Activated CD4-positive, alpha-beta T cell treated with anti-CD3 and anti-CD28 coated beads for 4 hours (primary cell): ENCODE measurements at places on chromosomes 11 and 22.
A peak's percentile ranks its signal among the peaks of the same experiment; 100 is the strongest.

DNA sequence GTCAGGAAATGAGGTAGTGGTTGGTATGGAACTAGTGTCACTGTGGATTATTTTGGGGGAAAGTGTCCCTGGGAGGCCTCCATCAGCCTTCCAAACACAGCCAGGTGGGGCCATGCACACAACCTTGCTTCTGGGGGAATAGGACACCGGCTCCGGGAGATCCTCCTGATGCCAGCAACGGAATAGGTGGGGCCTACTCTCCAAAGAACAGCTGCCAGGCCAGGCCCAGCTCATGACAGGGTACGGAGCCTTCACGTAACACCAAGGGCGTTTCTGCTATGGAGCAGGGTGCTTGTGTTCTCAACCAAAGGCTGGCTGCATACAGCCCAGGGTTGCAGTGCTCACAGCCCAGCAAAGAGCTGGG, 30.6 kb upstream of the LINC01488 start:
- DNase-seq = no peak

- DNase-seq = no peak
Observed at GRCh38 chr11:120655589-120655988, 144.0 kb downstream of the GRIK4 start.

- DNase-seq = no peak
Observed at GRCh38 chr11:100080381-100080780, 606.7 kb upstream of the ARHGAP42 start.

- no peak for DNase-seq
Observed at GRCh38 chr22:44884968-44885805, 124.6 kb downstream of the PHF21B start.

DNA sequence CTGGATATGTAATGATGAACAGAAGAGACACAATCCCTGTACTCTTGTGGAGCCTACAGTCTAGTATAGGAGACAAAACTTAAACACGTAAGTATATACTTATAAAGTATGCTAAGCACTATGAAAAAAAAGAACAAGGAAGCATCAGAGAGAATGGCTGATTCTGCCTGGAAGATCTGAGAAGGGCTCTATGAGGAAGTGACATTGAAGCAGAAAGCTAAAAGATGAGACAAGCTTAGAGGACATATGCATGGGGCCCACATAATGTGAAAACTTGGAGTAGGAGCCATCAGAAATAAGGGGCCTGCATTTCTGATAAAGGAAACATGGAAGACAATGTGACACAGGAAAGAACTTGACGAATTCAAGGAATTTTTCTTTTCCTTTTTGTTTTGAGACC, 16.6 kb downstream of the SAA1 start:
- DNase-seq = no peak

DNA sequence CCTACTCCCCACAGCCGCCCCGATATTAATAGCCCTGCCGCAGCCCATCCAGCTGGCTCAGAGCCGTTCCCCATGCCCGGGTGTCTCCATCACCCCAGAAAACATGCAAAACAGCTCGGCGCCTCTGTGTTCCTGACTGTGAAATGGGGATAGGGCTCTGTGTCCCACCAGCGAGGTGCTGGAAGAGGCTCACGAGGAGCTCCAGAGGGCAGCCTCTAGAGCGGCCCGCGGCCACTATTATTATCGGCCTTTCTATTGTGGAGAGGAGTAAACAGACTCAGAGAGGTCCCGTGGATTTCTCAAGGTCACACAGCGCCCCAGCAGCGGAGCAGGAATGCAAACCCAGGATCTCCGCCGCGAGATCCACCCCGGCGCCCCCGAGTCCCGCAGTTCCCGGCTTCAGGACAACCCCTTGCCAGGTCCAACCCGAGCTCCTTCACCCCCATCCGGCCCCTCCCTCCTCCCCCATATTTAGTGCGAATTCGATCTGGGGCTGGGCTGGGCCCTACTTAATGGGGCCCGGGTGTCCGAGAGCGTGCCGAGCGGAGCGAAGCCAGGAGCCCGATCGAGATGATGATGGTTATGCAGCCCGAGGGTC, at the start of gene ACTN3:
Gene ACTN3, plus strand, starts transcription at position 536 of the 598 bp plus-strand sequence. Its CDS starts 35 bp downstream, at position 571.
- DNase-seq = no peak

DNA sequence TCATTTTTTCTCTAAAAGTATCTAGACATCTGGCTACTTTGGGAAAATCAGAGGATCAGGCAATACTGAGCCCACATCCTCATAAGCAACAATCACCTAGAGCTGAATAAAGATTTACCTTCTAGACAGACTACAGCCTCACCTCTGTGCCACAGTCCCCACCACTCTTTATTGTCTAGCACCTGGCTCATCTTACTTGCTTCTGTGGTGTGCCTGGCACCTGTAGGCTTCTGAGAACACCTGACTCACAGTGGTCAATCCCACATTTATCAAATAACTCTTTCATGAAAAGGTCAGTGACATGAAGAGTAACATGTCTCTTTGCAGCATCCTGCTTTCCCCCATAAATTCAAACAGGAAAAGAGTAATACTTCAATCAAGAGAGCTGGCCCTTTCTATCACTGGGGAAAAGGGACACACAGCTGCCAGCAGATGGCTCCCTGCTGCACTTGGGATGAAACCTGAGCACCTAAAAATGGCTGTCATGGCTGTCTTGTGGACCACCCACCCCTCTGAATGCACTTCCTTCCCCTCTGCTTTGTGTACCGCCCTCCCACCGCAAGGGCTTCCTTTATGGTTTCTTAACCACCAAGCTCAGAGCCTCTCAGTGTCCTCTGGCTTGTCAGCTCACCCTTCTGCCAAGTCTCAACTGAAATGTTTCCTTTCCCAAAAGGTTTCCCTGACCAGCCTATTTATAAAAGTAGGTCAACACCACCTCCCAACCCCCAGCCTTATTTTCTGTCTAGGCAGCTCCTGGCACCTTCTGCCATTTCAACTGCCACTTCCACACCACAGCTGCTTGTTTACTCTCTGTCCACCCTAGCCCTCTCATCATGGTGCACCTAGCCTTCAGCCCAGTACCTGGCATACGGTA, 9.3 kb downstream of the TFIP11 start:
- peak; percentile 34 for DNase-seq

DNA sequence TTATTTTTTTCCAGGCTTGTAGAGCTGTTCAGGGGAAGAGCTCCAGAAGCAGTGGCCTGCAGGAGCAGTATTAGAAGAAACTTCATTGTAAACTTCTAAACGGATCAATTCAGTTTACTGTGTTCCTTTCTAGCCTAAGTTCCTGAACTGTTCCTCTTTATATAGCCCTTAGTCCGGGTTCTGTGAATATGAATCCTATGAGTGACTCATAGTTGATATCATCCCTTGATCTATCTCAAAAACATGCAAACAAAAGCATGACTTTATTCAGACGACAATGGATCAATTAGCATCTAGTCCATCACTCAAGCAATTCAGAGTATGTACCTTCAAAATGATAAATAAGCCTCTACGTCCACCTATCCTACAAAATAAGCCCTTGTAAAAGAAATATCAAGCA, at the start of gene MMP12:
Gene MMP12, minus strand, starts transcription at position 131 of the 400 bp plus-strand sequence. Its CDS starts 45 bp downstream, at position 86.
- DNase-seq = no peak
